ENCODE measurements at places on chromosomes 7 and 10.

- no peak for DNase-seq
Observed at GRCh38 chr7:117269417-117269816, 53.4 kb downstream of the WNT2 start.

GRCh38 chr7:3955751-3956696, 655.0 kb downstream of the SDK1 start:
- DNase-seq, result no peak

DNA sequence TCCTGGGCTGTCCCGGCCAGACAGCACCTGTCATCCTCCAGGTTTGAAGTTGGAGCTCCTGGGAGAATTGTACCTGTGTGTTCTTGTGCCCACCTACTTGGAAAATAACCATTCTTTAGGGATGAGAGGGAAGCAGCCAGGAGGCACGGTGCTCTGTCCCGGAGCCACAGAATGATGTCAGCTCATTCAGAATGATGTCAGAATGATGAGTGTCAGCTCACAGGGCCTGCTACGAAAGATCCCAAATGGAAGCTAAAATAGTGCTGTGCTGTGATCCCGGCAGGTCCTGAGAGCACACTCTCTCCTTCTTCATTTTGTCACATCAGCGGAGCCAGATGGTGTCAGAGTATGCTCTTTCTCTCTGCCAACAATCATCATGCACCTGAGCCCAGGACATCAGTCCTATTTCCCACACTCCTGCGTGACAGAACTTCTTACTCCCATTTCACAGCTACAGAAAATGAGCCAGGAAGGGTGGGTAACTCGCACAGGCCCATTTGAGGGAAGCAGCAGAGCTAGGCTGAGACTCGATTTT, 8.3 kb downstream of the ABCA13 start:
- DNase-seq, result no peak

GRCh38 chr10:13420532-13421307, 72.6 kb upstream of the SEPHS1 start:
- DNase-seq, result no peak

DNA sequence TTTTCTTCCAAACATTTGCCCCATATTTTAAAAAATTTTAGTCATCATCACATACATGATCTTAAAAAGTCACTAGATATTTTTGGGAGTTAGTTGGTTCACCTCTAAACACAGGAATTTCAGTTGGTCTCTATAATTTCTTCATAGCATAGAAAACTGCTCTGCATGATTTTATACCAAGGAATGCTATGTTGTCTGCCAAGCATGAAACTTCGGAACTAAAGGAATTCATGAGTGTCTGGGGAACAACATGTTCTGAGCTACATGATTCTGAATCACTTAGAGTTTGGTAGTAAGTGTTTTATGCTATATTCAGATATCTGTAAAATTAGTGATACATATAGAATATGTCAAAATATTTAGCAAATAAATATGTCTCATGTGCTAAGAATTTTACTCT, 957.8 kb downstream of the GATA3 start:
- DNase-seq, result no peak

- no peak for DNase-seq
Observed at GRCh38 chr7:80890426-80891258, 28.2 kb downstream of the SEMA3C start.

DNA sequence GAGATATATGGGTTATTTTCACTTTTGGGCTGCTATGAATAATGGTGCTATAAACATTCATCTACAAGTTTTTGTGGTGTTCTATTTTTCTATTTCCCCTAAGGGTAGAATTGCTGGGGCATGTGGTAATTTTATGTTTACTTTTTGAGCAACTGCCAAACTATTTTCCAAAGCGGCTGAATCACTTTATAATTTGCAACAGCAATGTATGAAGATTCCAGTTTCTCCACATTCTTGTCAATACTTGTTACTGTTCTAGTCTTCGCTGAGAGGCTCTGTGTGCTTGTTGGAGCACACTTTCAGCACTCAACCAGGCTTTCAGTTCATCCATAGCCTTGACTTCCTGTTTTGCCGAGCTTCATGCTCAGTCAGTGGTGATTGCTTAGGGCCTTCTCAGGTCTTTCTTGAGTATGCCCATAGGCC, 39.0 kb downstream of the ADK start:
- DNase-seq, result peak; percentile 66

GRCh38 chr7:17903337-17903736, 37.0 kb downstream of the SNX13 start:
- DNase-seq, result no peak

DNA sequence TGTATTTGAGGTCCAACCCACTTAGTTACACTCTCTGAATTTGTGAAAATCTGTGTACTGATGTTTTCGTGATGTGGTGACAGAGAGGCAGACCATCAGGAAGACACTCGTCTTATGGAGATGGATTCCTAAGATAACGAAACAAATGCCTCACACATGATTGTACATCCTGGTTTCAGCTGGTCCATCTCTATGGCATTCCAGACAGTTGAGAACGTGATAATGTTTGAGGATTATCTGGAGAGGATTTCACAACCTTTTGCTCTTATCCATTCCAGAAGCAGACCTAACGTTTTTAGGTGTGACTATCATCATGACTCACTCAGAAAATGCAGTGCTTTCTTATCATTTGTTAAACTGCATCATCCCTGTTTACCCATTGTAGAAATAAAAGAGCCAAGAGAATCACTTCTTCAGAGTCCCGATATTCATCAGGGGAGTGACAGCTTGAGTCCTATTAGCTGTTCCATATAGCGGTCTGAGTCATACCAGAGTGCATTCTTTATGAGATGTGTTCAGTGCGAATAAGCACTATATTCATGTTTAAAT, 74.5 kb downstream of the BMPER start:
- no peak for DNase-seq

- no peak for DNase-seq
Observed at GRCh38 chr7:137986252-137987017, 15.5 kb downstream of the CREB3L2 start.

- DNase-seq, result no peak
Observed at GRCh38 chr10:82750538-82750937, 875.5 kb downstream of the NRG3 start.

DNA sequence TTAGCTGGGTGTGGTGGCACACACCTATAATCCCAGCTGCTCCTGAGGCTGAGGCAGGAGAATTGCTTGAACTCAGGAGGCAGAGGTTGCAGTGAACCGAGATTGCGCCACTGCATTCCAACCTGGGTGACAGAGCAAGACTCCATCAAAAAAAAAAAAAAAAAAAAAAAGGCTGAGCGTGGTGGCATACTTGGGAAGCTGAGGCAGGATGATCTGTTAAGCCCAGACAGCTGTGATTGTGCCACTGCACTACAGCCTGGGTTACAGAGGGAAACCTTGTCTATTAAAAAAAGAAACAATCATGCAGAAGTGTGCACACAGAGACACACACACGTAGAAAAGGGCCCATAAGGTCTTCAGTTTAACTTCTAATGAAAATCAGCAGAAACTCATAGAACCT, 150.6 kb downstream of the TPST1 start:
- DNase-seq, result no peak

DNA sequence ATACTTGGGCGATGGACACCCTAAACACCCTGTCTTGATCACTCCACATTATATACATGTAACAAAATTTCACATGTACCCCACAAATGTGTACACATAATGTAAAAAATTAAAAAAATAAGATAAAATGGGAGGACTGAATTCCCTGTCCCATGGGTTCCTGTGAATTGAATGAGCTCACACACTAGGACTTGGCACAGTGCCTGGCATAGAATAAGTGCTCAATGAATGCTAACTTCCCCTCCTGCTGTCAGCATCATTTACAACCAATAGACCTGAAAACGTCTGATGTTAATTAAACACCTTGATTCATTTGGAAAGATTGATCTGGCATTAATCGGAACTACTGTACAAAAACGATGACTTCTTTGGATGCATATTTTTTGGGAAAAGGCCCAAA, 117.3 kb upstream of the ZNF438 start:
- DNase-seq, result no peak

GRCh38 chr10:14409247-14409646, 78.5 kb upstream of the FRMD4A start:
- no peak for DNase-seq

- DNase-seq, result no peak
Observed at GRCh38 chr7:3289996-3290395, 11.1 kb upstream of the SDK1 start.

DNA sequence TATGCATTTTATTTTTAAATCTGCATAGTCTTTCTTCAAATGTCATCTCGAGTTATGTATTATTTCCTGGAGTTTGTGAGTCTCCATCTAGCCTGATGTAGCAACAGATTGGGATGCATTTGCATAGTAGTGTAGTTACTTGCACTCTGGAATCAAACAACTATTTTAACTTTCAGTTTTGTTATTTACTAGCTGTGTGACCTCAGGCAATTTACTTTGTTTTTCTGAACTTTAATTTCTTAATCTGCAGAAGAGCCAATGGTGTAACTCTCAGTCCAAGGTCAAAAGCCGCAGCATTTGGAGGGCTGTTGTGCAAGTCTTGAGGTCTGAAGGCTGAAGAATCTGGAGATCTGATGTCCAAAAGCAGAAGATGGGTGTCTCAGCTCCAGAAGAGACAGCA, 175.8 kb upstream of the SORCS1 start:
- no peak for DNase-seq

- peak; percentile 60 for DNase-seq
Observed at GRCh38 chr10:11742009-11742778, at the start of gene ECHDC3. Gene ECHDC3 (plus strand): TSS chr10:11742382. CDS start chr10:11742577, 195 bp downstream.

DNA sequence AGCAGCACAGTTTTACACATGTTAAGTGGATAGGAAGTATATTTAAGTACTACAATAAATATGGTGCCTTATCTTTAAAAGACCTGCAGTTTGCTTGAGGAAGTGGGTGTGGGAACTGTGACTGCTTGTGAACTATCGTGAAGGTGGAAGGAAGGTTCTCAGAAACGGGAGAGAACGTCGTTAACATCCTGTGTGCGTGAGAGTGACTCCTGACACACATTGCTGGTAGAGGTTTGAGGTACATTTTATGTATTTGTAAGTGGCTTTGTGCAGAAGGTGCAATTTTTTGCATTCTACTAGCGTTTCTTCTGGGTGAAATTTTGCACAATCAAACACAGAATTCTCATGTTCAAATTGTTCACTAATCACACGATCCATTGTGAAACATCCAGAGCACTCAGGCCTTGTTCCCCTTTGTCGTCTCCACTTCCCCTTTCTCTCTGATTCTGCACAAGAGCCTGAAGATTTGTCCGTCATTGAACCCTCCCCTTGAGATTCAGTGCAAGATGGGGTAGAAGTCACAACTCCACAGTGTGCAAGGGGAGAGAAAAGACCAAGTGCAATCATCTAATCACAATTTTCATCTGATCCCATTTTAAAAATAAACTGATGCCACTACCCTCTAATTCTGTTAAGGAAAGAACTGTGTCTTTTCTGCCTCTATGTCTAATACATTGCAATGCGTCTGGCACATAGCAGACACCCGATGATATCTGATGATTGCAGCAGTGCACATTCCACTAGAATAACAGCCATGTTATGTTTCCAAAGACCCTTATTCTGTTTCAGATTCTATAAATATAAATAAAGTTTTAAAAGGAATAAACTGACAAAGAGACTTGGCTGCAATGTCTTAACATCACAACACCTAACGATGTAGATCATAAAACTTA, 279.9 kb downstream of the NEBL start:
- peak; percentile 23 for DNase-seq

- DNase-seq, result no peak
Observed at GRCh38 chr10:31350891-31351290, 31.9 kb downstream of the ZEB1 start.

DNA sequence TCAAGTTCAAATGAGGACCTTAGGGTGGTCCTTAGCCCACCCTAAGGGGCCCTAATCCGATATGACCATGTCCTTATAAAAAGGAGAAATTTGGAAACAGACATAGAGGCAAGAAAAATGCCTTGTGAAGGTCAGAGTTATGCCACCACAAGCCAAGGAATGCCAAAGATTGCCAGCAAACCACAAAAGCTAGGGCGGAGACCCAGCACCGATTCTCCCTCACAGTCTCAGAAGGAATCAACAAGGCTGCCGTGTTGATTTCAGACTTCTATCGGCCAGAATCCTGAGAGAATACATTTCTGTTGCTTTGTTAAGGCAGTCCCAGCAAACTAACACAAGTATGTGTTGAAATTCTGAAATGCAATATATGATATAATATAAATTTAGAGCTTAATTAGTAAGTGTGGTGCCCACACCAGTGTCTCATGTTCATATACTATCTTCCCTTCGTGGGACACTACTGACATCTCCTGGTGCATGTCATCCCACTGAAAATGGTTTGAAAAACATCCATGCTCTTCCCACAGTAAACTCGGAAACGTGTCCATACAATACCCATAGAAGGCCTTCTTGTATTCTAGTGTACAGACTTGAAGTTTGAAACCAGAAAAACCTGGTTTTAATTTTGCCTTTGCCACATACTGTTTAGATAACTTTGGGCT, 349.0 kb downstream of the TNS3 start:
- no peak for DNase-seq

DNA sequence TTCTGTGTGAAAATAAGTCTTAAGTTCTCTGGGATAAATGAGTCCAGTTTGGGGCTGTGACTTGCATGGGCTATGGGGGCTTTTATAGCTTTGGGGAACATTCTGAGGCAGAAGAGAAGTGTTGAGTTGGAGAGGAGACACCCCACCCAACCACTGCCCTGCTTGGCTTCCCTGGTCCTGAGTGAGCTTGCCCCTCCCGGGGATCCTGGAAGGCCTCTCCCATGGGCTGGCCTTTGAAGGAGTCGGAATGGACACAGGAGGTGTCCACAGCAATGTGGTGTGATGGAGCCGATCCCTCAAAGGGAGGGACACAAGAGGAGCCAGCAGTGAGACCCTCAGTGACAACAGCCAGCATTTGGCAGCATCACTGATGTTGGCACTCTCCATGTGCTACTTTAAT, 89.8 kb downstream of the GLRX3 start:
- DNase-seq, result no peak

GRCh38 chr7:139798892-139799291, 21.1 kb upstream of the HIPK2 start:
- DNase-seq, result no peak

- DNase-seq, result peak; percentile 48
Observed at GRCh38 chr7:159195946-159196345, 51.3 kb upstream of the VIPR2 start.

- no peak for DNase-seq
Observed at GRCh38 chr10:53477313-53477675, 704.7 kb upstream of the MBL2 start.

All from natural killer cell (primary cell).